Dorsolateral prefrontal cortex (tissue), 122 donors: ENCODE measurements at places on chromosomes 5 and 9. TPM values are rescaled to one million over a fixed set of nuclear protein-coding genes. Genes with fewer than 3 reads are reported as not detected.

C9orf153 gene
- 1.6 TPM for total RNA-seq

DNA sequence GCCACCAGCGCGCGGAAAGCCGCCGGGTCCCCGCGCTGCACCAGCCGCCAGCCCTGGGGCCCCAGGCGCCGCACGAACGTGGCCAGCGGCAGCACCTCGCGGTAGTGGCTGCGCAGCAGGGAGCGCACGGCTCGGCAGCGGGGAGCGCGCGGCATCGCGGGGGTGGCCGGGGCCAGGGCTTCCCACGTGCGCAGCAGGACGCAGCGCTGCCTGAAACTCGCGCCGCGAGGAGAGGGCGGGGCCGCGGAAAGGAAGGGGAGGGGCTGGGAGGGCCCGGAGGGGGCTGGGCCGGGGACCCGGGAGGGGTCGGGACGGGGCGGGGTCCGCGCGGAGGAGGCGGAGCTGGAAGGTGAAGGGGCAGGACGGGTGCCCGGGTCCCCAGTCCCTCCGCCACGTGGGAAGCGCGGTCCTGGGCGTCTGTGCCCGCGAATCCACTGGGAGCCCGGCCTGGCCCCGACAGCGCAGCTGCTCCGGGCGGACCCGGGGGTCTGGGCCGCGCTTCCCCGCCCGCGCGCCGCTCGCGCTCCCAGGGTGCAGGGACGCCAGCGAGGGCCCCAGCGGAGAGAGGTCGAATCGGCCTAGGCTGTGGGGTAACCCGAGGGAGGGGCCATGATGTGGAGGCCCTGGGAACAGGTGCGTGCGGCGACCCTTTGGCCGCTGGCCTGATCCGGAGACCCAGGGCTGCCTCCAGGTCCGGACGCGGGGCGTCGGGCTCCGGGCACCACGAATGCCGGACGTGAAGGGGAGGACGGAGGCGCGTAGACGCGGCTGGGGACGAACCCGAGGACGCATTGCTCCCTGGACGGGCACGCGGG lies at the start of gene TERT:
Gene TERT, minus strand, starts transcription at position 234 of the 815 bp plus-strand sequence. Its CDS starts 79 bp downstream, at position 155.
- DNase-seq, result peak; percentile 19

SEMA4D gene
- total RNA-seq, result 146 TPM

DNA sequence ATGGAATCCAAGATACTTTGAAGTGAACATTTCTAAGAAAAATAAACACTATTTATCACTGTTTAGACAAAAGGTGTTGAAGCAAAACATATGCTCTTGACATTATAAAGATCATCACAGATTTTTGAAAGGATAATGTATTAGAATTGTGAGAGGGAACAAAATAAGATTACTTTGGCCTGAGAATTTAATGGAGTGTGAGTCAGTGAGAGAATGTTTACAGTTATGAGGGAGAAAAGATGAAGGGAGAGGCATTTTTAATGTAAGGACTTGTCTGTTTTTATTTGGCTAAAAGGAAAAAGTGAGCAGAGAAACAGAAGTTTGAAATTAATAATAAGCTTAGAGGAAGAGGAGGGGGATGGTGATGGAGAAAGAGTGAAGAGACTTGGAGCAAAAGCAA lies 1010.1 kb downstream of the EFNA5 start:
- no peak for DNase-seq

BTNL3 gene
- total RNA-seq, result not detected

GRCh38 chr5:135600971-135601381 lies 22.2 kb upstream of the CXCL14 start:
- no peak for DNase-seq

NMUR2 gene
- total RNA-seq, result 1.1 TPM

- DNase-seq, result no peak
Observed at GRCh38 chr9:24051587-24051986, 225.5 kb upstream of the ELAVL2 start.

DNA sequence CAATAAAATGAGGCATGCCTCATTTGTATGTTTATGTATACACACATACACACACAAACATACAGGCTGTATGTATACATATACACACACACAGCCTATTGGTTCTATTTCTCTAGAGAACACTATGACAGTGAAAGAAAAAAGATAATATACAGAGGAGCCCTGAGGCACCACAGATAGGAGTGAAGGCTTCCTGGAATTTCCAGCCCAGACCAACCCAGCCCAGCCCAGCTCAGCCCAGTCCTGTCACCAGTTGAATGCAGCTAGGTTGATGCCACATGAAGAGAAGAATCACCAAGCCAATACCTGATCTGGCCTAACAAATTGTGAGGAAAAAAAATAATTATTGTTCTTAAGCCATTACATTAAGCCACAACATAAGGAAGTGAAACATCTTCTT lies 126.9 kb upstream of the PDE4D start:
- DNase-seq, result no peak

GRCh38 chr9:99197987-99198386 lies 23.8 kb downstream of the ALG2 start:
- no peak for DNase-seq

DNA sequence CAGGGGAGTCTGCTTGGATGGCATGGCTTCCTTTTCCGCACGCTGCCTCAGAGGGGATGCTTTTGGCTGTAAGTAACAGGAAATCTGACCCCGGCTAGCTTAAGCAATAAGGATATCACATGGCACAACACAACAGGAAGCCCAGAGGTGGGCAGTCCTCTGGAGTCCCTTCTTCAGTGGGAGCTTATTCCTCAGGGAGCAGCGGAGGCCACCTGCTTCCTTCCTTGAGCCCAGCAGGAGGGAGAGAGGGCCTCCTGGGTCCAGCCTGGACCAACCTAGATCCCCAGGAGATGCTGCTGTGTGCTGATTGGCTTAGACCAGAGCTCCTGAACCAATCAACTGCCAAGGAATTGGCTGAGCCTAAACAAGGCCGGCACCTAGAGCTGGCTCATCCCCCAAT lies 66.3 kb downstream of the C9orf50 start:
- no peak for DNase-seq
